D721Med (cell line): ENCODE measurements at places on chromosomes 3 and 15.

DNA sequence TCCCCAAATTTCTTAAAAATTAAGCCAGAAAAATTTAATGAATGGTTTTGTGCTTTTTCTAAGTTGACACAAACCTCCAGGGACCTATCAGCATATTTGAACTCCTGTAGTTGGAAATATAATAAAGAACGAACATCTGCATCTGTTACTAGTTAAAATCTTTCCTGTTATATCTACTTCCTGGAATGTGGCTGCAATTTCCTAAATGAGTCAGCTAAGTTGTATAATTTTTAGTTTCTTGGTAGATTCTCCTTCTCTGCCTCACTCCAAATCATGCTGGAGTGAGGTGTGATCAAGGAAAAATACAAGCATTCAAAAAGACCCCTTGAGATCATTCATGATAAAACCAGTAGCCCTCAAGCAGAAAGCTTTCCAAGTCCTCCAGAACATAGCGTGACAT lies 106.2 kb upstream of the MCTP2 start:
- no peak for DNase-seq

DNA sequence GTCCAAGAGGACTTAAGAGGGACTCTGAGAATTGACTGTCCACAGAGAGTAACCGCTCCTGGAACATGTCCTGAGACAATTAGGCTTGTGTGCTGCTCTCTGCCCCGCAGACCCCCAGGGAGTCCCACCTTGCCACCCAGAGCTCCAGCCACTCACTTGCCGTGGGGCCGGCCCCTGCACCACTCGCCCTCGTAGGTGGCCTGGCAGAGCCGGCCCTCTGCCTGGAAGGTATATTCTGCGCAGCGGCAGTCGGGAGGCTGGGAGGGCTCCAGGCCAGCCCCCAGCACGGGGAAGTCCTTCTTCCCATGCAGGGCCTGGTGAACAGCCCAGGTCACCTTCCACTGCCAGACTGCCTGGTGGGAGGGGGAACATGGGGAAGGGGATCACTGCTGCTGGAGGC lies 10.5 kb downstream of the ALS2CL start:
- no peak for DNase-seq

GRCh38 chr3:1591327-1592028 lies 498.7 kb downstream of the CNTN6 start:
- DNase-seq: no peak

DNA sequence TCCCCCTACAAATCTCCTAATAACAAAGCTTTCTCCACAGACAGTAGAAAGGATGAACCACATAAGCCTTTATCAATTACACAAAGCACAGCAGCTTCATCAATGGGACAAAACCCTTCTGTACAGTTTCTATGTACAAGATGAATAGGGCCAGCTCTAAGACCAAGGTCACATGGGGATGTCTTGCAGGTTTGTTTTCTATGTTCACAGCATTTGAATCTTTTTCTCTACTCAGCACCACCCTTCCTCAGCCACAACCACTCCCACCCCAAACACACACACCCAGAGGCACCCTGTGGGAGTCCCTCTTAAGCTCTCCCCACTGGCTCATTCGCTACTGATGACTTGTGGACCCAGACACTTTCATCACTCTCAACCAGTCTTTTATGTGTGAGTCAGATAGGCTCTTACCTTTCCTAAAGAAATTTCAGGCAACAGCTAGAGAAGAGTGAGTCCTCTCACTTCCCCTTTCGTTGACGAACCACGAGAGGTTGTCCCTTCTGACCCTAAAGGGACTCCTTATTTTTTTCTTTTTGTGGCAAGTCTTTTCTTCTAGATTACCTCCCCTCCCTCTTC lies 57.9 kb downstream of the ARHGAP31 start:
- no peak for DNase-seq

GRCh38 chr3:60948488-60948887 lies 302.8 kb downstream of the FHIT start:
- no peak for DNase-seq

- no peak for DNase-seq
Measured at GRCh38 chr3:117286488-117286887, 576.9 kb downstream of the TUSC7 start.

GRCh38 chr3:61297821-61298220 lies 46.6 kb upstream of the FHIT start:
- DNase-seq: no peak

DNA sequence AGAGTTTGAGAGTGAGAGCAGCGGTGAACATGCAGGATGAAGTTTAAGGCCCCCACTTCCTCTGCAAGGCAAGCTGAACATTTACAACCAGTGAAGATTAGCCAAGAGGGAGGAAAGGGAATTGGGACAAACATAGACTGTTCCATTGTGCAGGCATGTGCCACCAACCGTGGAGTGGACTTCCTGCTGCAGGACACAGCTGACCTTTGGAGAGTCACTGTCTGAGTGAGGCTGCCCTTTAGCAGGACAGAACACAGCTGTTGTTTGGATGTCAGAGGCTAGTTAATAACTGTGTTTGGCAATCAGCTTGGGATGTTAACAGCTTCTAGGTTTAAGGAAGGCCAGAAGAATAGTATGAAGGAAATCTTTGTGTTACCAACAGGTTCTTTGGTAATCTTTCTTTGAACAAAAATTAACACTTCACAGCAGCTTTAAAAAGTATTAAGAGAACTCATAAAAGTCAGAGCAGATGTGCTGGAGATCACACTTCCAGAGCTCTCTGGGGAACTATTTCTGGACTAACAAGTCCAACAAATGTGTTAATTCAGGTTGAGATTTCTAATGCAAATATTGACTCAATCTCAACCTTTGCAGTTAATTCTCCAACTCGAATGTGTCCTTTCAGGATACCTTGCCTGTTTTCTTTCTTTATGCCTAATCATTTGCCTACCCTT lies 31.4 kb downstream of the CTDSPL start:
- DNase-seq: no peak

GRCh38 chr3:6287088-6287875 lies 573.6 kb upstream of the GRM7 start:
- DNase-seq: no peak
